ENCODE measurements at places on chromosomes 6 and 20.

DNA sequence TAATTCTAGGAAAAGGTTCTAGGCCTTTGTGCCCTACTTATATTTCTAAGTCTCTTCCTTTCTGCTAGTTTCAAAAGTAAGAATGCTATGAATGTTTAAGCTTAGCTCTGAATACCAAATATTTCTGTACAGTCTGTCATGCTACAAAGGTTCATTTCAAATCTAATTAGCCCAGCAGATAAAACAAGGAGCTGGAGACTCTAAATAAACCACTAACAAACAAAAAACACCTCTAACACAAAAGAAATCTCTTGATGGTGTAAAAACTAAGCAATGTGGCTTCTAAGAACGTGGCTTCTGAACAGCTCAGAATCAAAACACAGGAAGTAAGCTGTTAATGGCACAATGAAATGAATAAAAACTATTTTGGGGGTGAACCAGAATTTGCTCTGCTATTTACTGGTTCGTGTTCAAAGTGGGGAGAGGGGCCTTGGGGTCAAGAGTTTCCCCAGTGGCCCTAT is 198.3 kb downstream of the BCAS1 start:
- DNase-seq = no peak

GRCh38 chr6:15681946-15682345 is 19.1 kb upstream of the DTNBP1 start:
- DNase-seq = no peak

GRCh38 chr6:15870333-15871043 is 207.7 kb upstream of the DTNBP1 start:
- no peak for DNase-seq

GRCh38 chr6:121794630-121795029 is 359.2 kb downstream of the GJA1 start:
- DNase-seq = no peak

DNA sequence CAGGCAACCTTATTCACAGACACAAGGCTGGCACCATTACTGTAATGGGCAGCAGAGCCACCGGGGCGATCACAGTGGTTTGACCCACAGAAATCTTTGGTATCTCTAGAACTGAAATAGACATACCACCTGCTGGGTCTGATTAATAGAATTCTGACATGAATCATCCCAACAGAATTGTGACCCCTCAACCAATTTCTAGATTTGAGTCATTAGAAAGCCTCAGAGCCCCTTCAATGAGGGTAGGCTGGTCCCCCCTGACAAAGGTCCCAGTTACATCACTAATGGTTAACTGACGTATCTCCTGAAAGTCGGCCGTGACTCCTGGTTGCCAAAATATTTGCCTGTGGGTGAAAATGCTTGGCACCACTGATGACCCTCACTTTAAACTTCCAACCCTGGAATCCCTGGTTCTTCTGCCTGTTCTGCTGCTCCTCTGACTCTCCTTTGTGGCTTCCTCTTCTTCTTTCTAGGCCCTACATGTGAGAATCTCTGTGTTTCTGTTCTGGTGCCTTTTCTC is 124.9 kb upstream of the ARID1B start:
- no peak for DNase-seq

DNA sequence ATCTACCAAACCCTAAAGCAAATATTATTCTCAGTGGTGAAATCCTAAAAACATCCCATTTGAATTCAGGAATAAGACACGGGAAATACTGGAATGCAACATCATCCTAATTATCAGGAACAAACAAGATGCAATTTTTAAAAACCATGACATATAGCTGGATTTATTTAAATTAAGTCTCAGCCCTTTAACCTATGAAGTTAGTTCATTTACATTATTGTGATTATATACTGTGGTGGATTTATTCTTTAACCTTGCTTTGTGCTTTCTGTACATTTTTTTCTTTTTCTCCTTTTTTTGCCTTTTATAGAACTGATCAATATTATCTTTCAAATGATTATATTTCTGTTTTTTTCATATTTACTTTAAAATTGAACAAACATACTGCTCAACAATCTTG is 59.8 kb upstream of the ARMC2 start:
- DNase-seq = no peak

- no peak for DNase-seq
Measured at GRCh38 chr6:169024047-169024660, 229.5 kb downstream of the THBS2 start.

DNA sequence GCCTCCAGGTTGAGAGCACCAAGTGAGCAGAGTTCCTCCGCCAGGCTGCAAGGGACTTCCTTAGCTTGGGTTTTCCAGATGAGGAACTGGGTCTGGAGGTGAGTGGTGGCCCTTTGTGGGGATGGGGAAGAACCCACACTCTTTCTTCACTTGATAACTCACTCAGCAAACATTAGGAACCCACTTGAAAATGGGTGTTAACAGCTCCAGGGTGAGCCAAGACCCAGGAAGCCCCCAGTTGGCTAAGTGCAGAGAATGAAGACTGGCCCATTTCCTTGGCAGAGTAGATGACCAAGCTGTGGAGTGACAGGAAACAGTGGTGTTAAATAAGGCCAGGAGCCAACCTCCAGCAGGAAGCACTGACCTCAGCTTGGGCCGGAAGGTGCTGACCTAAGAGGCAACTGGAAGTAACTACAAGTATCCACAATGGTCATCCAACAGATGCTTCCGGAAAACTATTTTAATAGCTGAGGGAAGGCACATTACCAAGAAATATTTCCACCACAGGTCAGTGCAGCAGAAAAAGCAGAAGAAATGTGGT is 22.7 kb downstream of the MRPL14 start:
- no peak for DNase-seq

GRCh38 chr6:6503191-6503590 is 85.3 kb upstream of the LY86 start:
- DNase-seq = no peak

DNA sequence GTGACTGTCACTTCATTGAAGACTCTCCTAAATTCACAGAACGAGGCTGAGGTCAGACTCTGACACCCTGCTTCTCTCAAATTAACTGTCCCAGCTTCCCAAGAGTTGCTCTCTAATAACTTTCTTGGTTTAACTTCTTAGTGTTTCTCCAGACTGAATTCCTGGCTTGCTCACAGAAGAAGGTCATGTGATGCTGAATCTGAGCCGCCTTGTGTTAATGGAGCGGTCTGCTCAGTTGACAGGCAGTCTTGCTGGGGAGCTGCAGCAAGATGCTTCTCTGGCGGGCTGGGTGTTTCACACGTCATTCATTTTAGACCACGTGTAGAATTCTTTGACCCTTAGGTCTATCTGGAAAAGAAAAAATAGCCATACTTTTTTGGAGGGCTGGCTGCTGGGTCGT is 107.3 kb downstream of the FOXO3 start:
- no peak for DNase-seq

DNA sequence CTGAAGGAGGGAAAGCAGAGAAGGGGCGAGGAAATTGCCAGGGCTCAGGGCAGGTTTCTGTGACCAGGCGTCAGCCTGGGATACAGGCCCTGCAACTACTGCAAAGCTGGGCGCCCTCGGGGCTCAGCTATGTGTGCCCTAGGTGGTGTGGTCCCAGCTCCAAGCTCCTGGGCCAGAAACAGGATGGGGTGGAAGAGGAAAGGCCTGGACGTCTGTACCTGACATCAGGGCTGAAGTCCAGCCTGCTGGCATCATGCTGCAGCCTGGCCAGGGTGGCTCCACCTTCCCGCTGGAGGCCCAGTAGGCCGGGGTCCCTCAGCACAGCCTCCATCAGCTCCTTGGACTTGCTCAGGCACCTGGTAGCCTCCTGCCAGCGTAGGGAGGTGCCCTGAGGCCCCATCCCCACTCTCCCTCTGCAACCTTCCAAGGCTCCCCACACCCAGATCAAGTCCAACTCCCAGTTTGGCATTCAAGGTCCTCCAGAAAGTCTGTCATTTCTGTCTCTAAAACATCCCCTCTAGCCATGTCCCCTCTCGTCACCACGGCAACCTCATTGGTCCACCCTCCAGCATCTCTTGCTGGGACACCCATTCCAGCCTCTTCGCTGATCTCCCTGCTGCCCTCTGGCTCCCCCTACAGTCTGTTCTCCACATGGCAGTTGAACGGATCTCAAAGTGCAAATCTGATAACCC is 38.2 kb downstream of the KIAA1755 start:
- peak; percentile 40 for DNase-seq

DNA sequence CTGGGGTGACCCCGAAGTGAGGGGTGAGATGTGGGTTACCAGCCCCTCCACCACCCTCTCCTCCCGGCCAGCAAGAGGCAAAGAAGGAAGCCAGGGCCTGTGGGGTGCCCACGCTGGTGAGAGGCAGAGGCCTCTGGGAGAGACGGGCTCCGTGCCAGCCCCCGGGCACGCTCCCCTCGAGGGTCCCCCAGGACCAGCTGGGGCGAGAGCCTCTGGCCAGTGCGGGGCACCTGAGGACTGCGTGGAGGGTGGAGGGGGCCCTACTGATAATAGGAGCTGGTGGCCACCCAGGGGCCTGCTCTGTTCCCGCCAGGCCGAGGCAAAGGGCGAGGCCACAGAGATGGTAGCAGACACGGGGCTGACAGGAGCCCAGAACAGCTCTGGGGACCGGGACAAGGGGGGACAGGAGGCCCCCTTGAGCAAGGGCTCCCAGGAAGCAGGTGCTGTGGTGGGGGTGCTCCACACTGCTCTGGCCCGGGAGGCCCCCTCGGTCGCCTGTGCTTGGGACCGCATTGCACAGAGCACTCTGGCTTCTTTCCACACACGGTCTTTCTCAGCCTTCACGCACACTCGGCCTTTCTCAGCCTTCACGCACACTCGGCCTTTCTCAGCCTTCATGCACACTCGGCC is 226.9 kb downstream of the TTLL2 start:
- DNase-seq = no peak

GRCh38 chr6:168589275-168589674 is 148.3 kb downstream of the SMOC2 start:
- DNase-seq = no peak

- no peak for DNase-seq
Measured at GRCh38 chr20:46434597-46434996, 28.2 kb upstream of the ELMO2 start.

GRCh38 chr20:2280082-2280481 is 15.7 kb upstream of the TGM3 start:
- DNase-seq = no peak

- DNase-seq = no peak
Measured at GRCh38 chr20:1945134-1945618, 48.7 kb downstream of the PDYN start.

DNA sequence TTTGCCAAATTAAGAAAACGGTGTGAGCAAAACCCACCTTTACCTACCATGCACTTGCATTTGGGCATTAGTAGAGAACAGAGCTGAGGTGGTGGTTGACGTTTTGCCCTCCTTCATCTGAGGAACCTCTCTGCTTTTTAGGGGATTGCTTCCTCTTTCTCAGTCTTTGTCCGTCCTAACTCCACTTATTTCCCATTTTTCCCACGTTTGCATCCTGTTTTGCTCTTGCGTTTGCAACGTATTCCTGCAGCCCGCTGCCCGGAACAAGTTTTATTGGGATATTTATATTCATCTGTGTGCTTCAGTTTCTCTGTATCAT is 374 bp upstream of the SERINC1 start:
- DNase-seq = no peak

- DNase-seq = no peak
Measured at GRCh38 chr20:44153636-44154043, 33.3 kb downstream of the JPH2 start.

DNA sequence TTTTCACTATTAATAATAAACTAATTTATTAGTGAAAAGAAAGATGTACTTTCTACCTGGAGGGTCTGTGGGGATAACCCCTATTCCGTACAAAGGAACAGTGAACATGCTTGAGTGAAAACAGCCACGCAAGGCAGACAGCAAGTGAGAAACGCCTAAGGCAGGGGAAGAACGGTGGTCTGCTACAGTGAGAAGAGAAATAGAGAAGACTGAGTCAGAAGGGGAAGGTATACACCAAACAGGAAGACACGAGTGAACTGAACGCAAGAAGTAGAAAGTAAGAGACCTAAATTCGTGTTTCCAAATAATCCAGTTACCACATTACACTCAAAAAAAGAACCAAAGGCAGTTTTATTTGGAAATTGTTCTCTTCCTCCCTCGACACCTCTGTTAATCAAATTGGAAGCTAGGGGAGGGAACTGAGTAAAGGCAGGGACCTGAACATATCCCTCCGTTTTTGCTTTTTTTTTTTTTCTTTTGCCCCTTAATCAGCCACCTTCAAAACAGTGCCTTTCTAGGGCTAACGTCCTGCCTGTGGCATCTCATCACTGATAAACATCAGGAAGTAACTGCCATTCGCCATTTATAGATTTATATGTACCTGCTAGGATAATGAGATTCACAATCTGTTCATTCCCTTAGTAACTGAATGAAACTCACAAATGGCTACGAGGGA is 48.9 kb downstream of the ATXN1 start:
- DNase-seq = no peak

DNA sequence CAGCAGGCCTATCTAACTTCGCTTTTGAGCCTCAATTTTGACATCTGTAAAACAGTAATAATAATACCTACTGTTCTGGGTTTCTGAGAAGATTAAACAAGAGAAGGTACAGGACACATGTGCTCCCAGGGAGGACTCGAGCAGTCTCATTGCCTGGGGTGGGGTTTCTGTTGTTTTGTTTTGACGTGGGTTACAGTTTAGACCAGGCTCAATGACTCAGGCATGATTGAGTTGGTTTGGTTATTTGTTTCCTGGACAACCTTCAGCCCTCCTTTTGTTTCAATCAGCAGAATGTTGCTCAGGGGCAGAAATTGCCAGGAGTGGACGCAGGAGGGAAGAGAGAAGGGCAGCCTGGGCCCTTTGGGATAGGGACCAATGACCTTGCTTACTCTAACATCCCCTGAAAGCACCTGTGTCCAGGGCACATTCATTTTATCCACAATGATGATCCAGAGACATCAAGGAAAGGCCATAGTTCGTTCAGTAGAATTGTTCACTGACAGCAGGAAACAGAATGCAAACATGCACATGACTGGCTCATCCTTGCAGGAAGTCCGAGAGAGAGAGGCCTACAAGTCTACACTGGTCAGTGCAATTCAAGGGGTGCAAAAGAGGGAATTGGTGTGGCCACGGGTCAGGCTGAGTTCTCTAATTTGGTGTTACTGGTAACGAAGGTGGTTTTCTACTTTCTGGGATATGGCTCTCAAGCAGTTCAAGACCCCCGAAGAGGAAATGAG is 74.5 kb upstream of the MRPS10 start:
- no peak for DNase-seq

DNA sequence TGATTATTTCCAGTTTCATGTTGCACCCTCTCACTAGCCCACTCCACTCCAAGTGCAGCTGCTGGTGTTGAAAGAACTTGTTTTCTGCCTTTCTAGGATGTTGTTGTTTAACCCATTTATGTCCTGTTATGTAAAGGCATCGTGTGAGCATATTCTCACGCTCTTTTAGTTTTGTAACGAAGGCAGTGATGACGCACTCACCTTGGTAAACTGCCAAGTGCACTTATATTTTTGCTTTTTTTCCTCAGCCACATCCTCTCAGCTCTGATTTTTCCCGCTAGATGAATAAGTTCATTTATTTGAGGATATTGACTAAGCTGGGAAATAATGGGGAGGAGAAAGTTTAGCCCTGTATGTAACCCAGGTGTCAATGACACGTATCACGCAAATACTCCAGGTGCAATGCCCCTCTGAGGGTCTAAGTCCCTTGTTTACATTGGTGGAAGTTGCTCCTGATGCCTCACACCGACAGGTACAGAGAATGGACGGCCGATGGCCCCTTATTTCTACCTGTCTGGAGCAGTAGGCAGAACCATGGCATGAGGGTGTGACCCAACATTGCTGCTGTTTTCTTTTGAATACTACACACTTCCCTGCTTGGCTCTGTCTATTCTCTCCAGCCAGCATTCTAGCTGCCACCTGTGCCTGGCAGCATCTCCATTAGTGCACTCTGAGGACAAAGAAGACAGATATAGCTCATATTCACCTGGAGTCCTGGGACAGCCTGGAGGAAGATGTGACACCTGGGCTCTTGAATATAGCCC is 132.7 kb upstream of the SLC24A3 start:
- no peak for DNase-seq
